ENCODE measurements at places on chromosomes 2 and 18.

DNA sequence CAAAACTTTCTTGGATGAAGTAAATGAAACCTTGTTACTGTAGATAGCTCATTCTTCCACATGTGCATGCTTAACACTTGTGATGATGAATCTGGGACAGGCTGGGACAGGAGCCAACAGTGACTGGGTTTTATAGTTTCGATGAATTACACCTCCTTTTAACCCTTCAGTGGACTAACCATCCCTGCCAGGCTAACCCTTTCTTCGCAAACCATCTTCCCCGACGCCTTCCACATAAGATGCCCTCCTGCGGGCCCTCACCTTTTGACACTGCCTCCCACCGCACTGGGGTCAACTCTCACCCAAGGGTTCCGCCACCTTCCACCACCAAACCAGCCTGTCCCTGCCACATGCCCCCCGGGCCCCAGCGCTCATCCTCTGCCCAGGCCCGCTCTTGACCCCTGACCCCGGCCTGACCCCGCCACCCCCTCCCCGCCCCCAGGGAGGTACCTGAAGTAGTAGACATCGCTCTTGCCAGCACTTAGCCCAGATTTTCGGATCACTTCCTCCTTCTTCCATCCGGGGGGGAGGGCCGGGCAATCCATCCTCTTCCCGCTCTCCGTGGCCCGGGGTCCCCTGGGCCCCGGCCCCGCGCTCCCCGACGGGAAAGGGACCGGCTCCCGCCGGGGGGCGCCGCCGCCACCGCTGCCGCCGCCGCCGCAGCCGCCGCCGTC is 764 bp downstream of the MBD2 start:
- no peak for DNase-seq

DNA sequence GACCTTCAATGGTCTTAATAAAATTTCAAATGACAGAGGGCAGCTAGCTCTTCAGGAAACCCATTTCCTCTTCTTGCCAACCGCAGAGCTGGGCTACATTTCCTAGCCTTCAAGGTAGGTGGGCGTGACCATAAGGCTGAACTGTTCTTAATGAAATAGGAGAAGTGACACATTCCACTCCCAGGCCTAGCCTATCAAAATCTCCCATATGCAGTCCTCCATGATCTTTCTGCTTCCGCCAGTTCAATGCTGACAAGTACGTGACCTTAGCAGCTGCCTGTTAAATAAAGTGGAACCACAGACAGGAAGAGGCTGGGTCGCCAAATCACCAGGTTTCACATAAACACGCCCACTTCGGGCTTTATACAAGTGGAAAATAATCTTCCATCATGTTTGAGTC is 13.2 kb downstream of the SERPINE2 start:
- DNase-seq, result no peak

GRCh38 chr2:14015113-14015630 is 617.3 kb upstream of the LRATD1 start:
- DNase-seq, result no peak

DNA sequence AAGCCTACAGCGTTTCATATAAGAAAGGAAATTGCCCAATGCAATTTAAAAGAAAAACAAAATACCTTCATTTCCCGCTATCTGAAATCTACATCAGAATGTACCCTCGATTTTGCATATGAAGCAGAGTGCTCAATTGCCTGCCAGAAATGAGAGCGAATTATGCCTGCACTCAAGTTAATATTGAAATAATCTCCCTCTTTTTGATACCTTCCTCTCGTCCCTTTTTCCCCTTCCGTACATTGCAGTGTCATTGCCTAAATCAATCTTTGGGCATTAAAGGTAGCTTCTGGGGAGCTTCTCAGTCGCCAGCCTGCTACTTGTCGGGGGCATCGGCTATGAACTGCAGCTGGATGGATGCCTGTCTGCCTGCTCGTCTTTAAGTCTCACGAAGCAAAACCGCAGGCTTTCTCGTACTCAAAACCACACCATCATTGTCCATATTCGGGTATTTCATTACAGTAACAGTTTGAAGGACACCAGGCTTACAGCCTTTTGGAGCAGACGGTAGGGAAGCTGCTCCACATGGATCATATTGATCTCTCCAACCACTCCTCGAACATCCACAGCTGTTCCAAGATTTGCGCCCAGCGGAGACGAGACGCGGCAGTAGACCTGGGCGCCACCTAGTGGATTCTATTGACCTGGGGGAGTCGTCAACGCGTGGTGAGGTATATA is 64.0 kb upstream of the HNRNPA3 start:
- peak; percentile 72 for DNase-seq

- DNase-seq, result peak; percentile 64
Observed at GRCh38 chr18:28175150-28175929, 1.6 kb downstream of the CDH2 start.

DNA sequence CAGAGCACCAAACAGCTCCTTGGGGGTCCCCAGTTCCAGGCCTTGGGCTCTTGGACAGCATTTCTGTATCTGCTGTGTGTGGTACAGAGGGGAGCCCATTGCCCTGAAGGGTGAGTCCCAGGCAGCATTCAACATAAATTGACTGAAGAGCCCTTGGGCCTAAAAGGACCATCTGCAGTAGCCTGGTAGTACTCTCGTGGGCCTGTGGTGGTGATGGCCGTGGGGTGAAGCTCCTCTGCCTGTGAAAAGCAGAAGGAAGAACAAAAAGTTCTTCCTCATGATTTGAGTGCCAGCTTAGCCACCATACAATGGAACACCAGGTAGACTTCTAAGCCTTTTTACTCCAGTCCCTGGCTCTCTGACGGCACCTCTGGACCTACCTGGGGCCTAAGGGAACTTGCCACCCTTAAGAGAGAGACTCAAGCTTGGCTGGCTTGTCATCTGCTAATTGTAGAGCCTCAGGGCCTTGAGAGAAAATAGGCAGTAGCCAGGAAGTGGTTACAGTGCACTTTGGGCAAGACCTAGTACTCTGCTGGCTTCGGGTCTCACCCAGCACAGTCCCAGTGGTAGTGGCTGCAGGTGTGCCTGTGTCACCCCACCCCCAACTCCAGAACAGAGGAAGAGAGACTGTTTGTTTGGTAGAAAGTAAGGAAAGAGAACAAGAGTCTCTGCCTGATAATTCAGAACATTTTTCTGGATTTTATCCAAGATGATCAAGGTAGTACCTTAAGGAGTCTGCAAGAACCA is 84.6 kb upstream of the CERS6 start:
- DNase-seq, result no peak

- no peak for DNase-seq
Observed at GRCh38 chr2:134379293-134379692, 125.4 kb downstream of the MGAT5 start.

GRCh38 chr18:26307161-26307773 is 81.0 kb downstream of the TAF4B start:
- DNase-seq, result no peak

DNA sequence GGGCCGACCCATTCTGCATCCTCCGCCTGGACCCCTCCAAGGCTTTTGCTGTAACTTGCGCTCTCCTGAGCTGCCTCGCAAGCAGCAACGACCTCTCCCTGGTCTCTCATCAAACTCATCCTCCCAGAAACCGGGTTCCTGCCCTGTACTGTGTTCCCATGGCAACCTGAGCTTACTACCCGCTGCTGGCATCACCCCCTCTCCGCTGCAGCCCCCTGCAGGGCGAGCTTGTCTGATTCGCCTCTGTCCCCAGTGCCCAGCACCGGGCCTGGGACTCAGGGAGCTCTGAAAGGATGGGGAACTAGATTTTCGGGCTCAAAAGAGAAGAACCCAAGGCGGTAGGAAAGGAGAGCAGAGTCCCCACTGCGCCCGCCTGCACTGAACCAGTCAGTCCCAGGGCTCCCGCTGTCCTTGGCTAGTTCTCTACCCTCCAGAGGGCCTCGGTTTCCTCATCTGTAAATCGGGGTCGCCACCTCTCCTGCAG is 463 bp downstream of the HS1BP3 start:
- DNase-seq, result no peak

DNA sequence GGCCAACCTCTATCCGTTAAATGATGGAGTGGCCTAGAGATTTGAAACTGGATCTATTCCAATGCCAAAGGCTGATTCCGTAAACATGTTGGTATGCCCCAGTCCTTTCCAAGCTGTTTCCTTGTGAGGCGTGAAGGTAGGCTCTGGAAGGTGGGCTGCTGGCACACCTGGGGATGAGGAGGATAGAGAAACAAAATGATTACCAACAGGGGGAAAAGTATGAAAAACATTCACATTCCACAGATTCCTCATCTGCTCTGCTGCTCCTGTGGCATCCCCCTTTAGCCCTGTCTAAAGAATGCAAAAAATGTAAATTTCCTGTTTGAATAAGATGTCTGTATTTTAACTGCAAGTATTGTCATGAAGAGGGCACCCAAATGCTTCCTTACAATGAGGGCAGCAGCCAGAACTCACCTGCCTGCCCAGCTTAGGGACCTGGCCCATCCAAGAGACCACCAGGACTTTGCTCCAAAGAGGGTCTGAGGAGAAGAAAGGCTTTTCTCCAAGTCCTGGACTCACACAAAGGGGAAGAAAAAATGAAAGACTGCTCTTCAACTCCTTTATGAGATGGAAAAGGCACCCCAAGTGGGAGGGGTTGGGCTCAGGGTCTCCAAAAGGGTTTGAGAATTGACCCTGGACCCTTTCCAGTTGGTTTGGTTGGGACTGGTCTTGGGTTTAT is 132.3 kb upstream of the PELI1 start:
- DNase-seq, result no peak

GRCh38 chr2:168694866-168695265 is 107.6 kb upstream of the NOSTRIN start:
- DNase-seq, result no peak

DNA sequence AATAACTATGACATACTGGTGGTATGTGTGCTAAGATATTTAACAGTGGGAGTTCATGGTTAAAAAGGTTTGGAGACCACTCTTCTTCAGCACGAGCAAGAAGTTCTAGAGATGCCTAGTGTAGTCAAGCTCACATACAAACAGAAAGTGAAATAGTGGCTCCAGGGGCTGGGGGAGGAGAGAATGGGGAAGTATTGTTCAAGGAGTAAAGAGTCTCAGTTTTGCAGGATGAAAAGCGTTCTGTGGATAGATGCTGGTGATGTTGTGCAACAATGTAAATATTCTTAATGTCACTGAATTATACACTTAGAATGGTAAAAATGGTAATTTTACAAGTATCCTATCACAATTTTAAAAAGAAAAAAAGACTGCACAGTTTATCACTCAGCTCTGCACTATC is 29.0 kb upstream of the EPAS1 start:
- DNase-seq, result no peak

DNA sequence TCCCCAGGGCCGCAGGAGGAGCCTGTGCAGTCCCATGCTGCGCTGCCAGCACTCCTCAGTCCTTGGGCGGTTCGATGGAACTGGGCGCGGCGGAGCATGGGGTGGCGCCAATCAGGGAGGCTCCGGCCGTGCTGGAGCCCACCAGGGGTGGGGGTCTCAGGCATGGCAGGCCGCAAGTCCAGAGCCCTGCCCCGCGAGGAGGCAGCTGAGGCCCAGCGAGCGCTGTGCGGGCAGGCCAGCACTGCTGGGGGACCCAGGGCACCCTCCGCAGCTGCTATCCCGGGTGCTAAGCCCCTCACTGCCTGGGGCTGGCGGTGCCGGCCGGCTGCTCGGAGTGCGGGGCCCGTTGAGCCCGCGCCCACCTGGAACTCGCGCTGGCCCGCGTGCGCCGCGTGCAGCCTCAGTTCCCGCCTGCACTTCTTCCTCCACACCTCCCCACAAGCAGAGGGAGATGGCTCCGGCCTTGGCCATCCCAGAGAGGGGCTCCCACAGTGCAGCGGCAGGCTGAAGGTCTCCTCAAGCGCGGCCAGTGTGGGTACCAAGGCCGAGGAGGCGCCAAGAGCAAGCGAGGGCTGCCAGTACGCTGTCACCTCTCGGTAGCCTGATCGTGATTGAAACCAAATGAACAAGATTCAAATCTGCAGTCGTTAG is 22.8 kb upstream of the GALM start:
- DNase-seq, result no peak

DNA sequence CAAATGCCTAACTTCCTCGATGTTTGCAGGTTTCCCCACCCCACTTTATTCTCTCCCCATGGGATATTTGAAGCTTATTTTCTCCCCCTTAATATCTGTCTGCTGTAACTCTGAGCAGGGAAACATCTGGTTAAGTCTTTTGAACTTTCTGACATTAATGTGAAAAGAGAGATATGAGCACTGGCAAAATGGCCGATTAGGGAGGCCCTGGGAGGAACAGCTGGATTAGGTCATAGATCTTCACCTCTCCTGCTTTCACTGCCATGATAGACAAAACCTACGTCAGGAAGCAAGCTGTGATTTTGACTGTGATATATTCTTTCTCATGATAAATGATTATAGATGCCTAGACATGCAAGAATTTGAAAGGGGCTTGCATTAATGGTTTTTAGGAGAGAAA is 43.6 kb downstream of the LYPD6B start:
- DNase-seq, result no peak

GRCh38 chr2:239369631-239370161 is 31.1 kb downstream of the HDAC4 start:
- DNase-seq, result no peak

- no peak for DNase-seq
Observed at GRCh38 chr2:82823892-82824291, 1635.2 kb downstream of the SUCLG1 start.

DNA sequence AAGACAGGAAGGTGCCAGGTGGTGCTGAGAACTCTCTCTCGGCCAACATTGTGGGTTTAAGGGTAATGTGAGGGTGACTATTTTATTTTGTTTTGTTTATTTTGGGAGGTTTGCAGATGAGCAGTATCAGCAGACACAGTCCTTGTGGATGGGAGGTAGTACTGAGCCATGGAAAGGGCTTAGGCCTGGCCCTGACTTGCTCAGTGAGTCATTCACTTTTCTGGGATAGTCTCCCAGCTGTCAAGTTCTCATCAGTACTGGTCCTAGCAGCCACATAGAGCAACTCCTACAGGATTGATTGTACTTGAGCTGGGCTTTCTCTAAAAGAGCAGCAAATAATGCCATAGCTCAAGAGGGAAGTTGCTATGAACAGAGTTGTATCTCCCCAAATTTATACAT is 175.2 kb downstream of the LOXHD1 start:
- DNase-seq, result no peak

DNA sequence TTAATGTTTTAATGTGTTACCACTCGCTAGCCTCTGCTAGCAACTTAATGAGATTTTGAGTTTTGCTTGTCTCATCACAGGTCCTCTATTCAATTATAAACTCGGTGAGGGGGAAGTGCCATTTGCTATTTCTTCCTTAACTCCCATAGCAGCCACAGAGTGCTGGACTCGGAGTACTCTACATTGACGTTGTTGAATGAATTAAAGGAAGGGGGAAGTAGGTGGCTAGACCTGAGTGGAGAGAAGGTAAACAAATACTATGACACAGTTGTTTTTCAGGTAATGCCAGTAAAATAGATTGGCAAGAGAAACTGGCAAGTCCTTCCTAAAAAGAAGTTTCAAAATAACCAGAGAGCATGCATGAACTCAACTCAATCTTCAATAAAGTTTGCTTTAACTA is 339.3 kb downstream of the HRH4 start:
- DNase-seq, result no peak

GRCh38 chr2:86382698-86383097 is 45.3 kb upstream of the REEP1 start:
- DNase-seq, result no peak
